Naive thymus-derived CD8-positive, alpha-beta T cell (primary cell): ENCODE measurements at places on chromosomes 4 and X. TPM values are rescaled to one million over a fixed set of nuclear protein-coding genes. Genes with fewer than 3 reads are reported as not detected.

GRCh38 chr4:24476282-24476681, 108.1 kb downstream of the DHX15 start:
- DNase-seq = no peak

DNA sequence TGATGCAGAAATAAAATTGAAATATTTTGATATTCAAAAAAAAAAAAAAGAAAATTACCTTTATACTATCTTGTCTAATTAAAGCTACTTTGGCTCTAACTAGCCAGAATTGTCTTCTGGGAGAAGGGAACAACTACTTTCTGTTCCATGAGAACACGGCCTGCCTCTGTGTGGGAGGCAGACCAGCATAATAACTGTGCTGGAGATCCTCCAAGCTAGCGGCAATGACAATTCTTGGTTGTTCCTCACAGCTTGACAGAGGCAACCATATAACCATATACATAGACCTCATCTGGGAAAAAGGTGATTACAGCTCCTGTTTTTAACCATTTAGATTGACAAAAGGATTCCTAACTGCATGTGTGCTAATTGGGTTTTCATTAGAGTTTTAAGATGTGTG, 95.7 kb downstream of the RBMX2 start:
- DNase-seq = no peak

- no peak for DNase-seq
These were observed 193.6 kb downstream of the FBXW7 start for GRCh38 chr4:152342293-152342692.

DNA sequence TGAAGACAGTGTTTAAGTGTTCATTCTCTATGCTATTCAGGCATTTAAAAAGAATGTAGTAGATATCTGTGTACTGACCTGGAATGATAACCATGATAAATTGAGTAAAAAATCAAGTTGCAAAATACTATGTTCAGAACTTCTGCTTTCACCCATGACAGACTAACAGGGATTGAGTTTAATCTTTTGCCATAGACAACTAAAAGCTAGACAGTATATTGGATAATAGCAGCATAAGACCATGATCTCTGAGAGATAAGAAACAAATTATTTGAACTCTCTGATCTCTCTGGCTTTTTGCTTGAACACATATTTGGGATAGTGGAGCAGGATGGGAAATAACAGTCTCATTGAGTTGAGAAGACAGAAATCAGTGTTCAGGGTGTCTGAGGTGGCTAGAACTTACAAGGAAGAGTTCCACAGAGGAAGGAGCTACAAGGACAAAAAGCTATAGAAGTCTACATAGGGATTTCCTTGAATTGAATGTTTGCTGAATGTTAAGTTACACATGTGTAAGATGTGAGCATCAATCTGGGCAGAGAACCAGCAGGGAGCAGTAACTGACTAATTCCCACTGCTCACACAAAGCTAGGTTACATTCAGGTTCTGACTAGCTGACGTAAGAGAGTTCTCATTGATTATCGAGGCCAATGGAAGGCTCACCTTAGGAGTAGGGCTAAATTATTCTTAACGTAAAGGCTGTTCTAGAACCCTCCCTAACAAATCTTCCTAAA, 60.4 kb downstream of the SLC30A9 start:
- no peak for DNase-seq

GRCh38 chrX:37946197-37946596, 60.2 kb upstream of the SYTL5 start:
- DNase-seq = no peak

DNA sequence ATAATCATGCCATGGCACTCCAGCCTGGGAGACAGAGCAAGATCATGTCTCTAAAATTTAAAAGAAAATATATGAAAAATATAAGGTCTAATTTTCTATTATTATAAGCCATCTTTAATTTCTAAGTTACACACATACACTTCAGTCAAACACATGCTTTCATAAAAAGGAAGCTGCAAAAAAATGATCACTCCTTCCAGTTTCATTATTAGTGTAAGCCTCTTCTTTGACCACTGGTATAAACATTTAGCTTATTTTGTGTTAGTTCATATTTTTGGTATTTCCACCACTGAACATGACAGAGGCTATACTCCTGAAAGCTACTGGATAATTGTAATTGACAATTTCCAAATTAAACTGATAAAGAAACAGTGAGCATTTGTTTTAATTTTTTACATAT, 163.3 kb upstream of the USP38 start:
- DNase-seq = no peak

Gene MAGEA11
- not detected for polyA plus RNA-seq

DNA sequence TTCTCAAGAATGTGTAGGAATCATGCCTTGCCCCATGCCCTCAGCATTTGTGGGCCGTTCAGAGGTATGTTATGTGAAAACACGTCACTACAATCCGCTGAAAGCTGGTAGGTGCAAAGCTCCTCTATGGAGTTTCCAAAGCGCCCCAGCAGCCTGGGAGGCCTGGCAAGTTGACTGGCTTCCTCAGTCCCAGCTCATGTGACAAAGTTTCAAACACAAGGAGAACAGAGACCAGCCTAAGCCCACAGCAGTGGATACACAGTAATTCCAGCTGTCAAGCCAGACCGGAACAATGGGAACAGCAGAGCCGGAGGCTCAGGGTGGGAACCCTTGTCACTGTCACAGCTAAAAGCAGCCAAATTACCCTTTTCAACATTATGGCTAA, 33.5 kb downstream of the NAT8L start:
- DNase-seq = no peak

DNA sequence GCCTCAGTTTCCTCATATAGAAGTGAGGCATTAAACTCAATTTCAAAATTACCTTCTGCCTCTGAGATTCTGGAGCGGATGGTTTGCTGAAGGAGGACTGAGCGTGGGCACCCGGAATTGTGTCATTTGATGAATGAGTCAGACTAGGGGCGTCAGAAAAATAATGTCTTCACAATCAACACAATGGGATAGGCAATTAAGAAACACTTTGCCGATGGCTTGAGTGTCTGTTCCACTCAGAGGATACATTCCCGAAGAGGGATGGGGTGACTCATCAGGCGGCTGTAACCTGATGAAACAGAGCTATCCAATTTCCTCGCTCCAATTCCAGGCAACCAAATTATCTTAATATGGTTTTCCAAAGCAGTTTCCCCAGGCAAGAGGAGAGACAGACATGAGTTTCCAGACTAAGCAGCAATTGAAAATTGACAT, 1.2 kb upstream of the CHRNA9 start:
- no peak for DNase-seq

Gene CDS1
- 0.12 TPM for polyA plus RNA-seq

- DNase-seq = no peak
These were observed 382.2 kb upstream of the INTU start for GRCh38 chr4:127250577-127250976.

DNA sequence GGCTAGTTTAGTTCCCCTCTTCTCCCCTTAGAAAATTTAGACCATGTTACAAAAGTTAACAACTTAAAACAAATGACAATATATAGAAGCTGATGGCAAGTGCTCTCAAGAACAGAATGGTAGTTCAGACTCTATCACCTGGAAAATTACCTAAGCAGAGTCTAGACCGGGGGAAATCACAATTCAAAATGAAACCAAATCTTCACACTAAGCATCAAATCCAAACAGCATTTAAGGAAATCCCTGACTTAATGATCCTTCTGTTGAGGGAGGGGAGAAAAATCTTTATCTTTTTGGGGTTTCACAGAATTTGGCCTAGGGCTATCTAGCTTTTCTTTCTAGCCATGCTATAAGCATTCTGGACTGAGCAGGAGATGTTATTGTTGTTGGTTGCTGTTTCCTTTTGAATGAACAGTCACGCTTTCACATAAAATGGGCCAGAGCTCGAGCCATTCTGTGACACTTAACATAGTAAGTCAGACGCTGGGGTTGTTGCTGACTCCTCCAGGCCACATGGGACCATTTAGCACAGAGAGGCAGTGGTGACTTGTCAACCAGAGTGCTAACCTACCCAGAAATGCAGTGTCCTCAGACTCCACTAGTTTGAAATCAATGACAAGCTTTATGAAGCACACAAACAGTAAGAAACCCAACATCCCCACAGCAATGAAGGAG, 16.0 kb upstream of the LSM6 start:
- no peak for DNase-seq

GRCh38 chrX:140762061-140762460, 52.5 kb downstream of the LINC00632 start:
- DNase-seq = peak; percentile 2

Gene PPP2R3B
- 9.2 TPM for polyA plus RNA-seq

DNA sequence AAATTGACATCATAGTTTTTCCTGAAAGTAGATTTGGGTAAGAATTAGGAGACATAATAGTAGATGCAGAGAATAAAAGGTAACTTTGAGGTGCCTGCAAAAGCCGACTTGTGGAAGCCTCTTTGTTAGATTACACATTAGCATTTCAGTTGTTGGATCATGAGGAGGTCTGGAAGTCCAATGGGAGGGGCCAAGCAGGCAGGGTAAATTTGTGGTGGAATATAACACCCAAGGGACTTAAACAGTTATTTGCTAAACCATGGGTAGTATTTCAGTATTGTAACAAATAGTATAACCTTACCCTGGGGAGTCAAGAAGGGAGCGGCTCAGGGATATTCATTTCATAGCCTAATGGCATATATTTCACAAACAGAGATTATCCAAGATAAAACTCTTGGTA, 810.7 kb upstream of the AMOT start:
- DNase-seq = no peak
